ENCODE measurements at places on chromosomes 12 and 14.

DNA sequence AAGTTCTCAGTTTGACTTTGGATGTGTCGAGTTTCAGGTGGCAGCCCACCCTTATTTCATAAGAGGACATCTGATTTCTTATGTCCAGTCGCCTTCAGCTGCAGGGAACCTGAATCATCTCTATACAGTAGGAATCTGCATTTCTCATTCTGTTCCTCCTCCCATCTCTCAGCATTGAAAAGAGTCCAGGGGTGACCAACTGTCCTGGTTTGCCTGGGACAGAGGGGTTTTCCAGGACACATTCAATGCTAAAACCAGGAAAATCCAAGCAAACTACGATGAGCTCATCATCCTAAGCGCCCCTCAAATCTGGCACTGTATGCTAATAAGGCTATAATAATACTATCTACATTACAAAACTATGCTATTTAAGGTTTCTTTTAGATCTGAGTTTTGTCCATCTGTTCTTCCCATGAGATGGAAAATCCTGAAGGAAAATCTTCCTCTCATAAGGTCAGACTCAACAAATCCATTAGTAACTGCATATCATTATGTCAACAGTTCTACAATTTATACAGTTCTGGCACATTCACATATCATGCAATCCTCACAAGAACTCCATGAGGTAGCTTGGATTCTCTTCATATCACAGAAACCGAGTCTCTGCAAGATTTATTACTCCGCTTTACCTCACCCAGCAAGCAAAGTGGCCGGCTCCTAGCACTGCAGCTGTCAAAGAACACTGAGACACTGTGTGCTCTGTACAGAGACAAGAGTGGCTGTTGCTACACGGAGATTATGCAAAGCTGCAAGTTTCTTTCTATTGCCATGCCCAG is 15.6 kb upstream of the CALM1 start:
- DNase-seq, result no peak

DNA sequence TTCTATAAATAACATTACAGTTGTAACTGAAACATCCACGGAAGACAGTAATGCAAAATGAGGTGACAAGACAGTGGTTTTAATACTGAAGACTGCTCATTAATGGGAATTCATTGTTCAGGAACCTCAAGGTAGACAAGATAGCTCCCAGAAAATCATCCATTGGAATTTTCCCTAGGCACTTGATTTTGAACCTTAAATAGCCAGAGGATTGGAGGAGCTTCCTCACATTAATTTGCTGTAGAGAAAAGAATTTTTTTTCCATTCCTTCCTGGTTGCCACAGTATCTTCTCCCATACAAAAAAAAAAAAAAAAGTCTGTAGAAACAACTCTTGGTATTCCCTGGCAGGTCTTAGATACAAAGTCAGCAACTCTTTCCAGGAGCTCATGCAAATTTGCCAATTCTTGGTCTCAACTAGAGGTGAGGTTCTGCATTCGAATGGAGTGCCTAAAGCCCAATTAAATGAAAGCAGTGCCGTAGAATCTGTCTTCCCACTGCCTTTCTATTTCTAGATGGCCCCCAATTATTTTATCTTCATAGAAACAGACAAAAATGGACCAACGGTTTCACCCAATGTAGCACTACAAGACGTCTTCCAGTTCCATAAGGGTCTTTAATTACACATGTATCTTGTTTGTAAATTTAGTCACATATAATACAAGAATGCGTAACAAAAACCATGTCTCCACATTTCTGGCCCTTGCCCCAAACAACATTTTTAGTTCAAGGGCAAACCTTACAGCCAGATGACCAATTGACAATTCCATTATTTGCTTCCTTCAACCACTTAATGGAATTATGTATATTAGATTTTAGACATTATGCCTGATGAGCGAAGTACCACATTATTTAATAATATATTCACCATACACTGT is 13.5 kb downstream of the SLC38A2 start:
- no peak for DNase-seq

DNA sequence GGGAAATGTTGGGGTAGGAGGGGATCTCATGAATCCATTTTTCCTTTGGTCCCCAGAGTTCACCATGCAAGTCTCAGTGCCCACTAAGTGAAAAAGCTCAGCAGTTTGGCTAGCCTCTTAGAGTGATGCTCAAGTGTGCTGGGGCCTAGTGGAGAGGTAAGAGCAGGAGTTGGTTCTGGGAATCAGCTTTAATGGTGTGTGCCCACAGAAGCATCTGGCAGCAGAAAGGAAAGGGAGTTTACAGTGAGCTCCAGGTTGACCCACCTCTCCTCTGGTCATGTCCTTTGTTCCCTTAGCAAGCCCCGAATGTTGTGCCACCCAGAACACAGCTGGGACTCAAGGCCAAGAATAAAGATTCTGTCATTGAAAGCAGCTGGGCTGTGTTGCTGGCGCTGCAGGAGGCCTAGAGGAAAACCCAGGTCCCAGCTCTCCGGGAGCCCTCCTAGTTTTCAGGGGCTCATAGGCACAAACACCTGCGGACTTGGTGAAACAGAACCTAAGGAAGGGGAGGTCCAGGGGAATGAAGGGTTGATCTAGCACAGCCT is 320.8 kb downstream of the ZFP36L1 start:
- DNase-seq, result no peak

DNA sequence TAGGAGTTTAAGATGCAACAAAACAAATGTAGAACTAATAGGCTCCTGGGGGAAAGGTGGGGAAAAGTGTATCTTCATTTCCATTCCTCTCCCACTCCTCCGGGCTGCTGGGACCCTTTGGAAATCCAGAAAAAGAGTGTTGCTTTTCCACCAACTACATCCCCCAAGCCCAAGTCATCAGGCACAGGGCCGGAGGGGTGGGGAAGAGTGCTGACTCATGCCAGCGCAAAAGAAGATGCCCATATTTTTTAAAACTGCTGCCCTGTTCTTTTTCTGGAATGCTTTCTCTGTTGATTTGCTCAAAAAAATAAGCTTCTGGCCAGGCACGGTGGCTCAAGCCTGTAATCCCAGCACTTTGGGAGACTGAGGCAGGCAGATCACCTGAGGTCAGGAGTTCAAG is 70.9 kb downstream of the TBK1 start:
- DNase-seq, result no peak

- DNase-seq, result no peak
Measured at GRCh38 chr14:22796087-22796707, 19.0 kb downstream of the SLC7A7 start.

GRCh38 chr12:41250748-41251147 is 62.6 kb downstream of the PDZRN4 start:
- no peak for DNase-seq

GRCh38 chr14:46256381-46256780 is 395.2 kb downstream of the RPL10L start:
- DNase-seq, result no peak

DNA sequence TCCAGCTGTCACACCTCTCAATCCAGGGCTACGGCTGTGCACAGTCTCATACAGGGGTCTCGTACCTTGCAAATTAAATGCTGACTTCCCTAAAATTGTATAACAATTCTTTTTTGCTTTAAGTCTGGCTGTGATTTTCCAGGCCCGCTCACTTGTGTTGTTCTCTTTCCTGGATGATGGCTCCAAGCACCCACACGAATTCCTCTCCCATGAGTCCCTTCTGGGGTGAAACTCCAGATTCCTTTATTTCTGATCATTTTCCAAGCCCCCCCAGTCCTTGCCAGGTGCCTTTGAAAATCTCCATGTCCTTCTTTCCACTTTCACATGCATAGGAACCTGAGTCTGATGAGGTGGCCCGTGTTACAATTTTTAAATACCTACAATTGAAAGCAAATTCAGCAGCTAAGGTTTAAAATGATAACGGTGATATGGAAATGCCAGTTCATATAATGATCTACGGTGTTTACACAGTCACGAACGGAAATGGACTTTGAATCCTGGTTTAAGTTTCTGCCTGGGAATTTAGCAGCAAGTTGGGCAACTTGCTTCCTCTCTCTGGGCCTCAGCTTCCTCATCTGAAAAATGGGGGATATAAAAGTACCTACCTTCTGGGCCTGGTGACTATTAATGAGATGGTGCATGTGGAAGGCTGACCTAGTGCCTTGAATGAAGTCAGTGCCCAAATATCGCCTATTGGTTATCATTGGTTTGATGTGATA is 85.5 kb downstream of the STAB2 start:
- no peak for DNase-seq

- DNase-seq, result no peak
Measured at GRCh38 chr12:54060174-54060974, 6.7 kb downstream of the HOXC4 start.

Measured in suppressor macrophage treated with lipopolysaccharide for 4 hours (primary cell).